Activated CD4-positive, alpha-beta memory T cell treated with anti-CD3 and anti-CD28 coated beads, Interleukin-2, amount 10 ng/mL, durations not matched to agents 7 days and 5 days (primary cell): ENCODE measurements at places on chromosomes 7 and 10. TPM values are rescaled to one million over a fixed set of nuclear protein-coding genes. Genes with fewer than 3 reads are reported as not detected.
A peak's percentile ranks its signal among the peaks of the same experiment; 100 is the strongest.

- no peak for DNase-seq
- peaks cover 36% of the 10 kb centered on the region for H3K4me1 ChIP-seq
- peaks cover 59% of the 10 kb centered on the region for H3K36me3 ChIP-seq
- H3K4me3 ChIP-seq, result no peak overlapping the region
- H3K27me3 ChIP-seq, result no peaks in the 10 kb centered on the region
These were observed 53.4 kb upstream of the DGKI start for GRCh38 chr7:137900137-137900536.

- peaks cover 69% of the 10 kb centered on the region for H3K36me3 ChIP-seq
- no peak for DNase-seq
- peaks cover 22% of the 10 kb centered on the region for H3K4me1 ChIP-seq
- H3K4me3 ChIP-seq, result no peak overlapping the region
- H3K27ac ChIP-seq, result no peak overlapping the region
These were observed 21.9 kb downstream of the SND1 start for GRCh38 chr7:127673902-127674301.

DNA sequence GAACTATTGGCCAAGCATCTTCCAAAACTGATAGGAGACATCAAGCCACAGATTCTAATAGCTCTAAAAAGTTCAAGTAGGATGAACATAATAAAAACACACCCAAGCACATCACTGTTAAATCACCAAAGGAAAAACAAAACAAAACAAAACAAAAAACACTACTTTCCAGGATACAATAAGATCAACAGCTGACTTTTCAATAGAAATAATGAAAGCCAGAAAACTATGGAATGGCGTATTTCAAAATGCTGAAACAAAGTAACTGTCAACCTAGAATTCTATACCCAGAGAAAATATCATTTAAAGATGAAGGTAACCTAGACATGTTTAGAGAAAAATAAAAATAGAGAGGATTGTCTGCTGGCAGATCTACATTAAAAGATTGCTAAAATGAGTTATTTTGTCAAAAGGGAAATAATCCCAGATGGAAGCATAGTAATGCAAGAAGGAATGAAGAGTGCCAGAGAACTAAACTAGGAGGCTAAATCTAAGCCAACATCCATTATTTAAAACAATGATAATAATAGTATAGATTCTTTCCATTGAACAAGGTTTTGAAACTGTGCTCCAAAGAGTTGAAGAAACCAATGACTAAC is 13.9 kb downstream of the TUBAL3 start:
- H3K27ac ChIP-seq, result no peak overlapping the region
- H3K4me1 ChIP-seq, result no peaks in the 10 kb centered on the region
- peaks cover 11% of the 10 kb centered on the region for H3K27me3 ChIP-seq
- no peak for DNase-seq
- H3K4me3 ChIP-seq, result no peak overlapping the region
- H3K36me3 ChIP-seq, result peaks cover 9% of the 10 kb centered on the region

Gene LIPF
- total RNA-seq, result not detected

- no peak for DNase-seq
- H3K4me1 ChIP-seq, result peaks cover 11% of the 10 kb centered on the region
- H3K27me3 ChIP-seq, result no peaks in the 10 kb centered on the region
- no peak overlapping the region for H3K4me3 ChIP-seq
- H3K27ac ChIP-seq, result no peak overlapping the region
These were observed 3.7 kb upstream of the WASL start for GRCh38 chr7:123752534-123752933.

GRCh38 chr10:126686268-126686667 is 15.8 kb upstream of the C10orf90 start:
- no peak overlapping the region for H3K4me3 ChIP-seq
- H3K4me1 ChIP-seq, result no peaks in the 10 kb centered on the region
- no peak overlapping the region for H3K27ac ChIP-seq
- DNase-seq, result no peak

DNA sequence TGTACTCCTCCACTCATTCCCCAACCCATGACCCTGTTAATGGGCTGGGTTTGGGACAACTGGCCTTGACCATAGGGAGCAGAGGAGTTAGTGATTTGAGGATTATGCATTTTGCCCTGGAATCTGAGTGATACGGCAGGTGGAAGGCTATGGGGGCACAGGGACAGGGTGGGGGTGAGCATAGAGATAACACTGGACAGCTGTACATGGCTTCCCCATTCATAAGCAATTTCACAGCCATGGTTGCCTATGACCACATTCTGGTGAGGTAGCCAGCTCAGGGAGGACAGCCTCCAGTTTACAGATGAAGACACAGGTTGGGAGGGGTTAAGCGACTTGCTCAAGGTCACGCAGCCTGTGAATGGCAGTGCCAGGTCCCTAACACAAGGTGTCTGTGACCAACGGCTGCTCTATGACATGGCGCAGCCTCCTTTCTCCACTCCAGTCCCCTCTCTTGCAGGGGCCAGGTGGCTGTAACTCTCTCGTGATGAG is 319.5 kb downstream of the PLXNA4 start:
- H3K4me1 ChIP-seq, result no peaks in the 10 kb centered on the region
- no peaks in the 10 kb centered on the region for H3K36me3 ChIP-seq
- peaks cover 7% of the 10 kb centered on the region for H3K27me3 ChIP-seq

Gene ZPBP
- total RNA-seq, result not detected

Gene FRMPD2
- not detected for total RNA-seq

DNA sequence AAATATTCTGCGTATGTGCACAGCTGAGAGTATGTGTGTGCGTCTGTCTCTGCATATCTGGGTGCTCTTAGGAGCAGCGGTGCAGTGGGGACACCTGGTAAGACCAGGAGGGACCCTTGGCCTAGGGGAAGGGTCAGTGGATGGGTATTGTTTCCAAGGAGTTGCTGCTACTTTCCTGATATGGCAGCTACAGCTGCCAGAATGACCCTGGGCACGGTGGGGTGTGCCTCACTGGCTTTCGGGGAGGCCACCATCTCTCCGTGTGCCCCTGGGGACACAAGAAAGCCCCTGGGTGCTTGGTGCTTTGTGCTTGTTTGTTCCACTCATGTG is 8.6 kb downstream of the PFKFB3 start:
- peaks cover 27% of the 10 kb centered on the region for H3K36me3 ChIP-seq
- H3K27ac ChIP-seq, result no peak overlapping the region
- H3K4me1 ChIP-seq, result peaks cover 14% of the 10 kb centered on the region

- no peaks in the 10 kb centered on the region for H3K4me1 ChIP-seq
- H3K36me3 ChIP-seq, result no peaks in the 10 kb centered on the region
- H3K27ac ChIP-seq, result no peak overlapping the region
- no peak overlapping the region for H3K4me3 ChIP-seq
- DNase-seq, result no peak
- no peaks in the 10 kb centered on the region for H3K27me3 ChIP-seq
These were observed 324.1 kb downstream of the LRMDA start for GRCh38 chr10:75755528-75755927.

DNA sequence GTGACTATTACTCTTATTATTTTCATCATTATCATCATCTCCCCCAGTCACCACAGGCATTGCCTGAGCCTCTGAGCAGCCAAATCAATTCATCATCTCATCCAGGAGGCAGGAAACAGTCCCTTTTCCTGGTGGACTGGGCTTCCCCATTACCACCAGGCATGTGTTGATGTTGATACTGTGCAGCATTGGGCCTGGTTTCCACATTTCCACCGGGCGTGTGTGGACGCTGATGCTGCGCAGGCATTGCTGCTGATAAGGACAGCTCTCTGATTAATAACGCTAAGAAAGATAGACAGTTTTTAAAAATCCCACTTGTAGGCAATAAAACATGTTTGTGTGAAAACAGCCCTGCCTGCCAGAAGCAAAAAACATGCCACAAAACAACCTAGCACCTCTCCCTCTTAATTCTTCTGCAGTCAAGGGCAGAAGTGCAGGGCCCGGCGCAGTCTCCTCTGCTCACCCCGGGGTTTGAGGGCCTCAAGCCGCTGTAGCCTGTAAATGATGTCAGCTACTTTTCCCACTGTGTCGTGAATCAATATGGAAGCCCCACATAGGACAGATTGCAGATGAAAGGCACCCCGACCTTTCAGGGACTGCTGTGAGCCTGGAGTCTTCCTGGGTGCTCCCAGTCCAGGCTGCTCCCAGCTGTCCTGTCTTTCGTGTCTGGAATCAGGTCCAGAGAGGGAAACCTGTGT is 216.0 kb downstream of the WDR37 start:
- H3K27me3 ChIP-seq, result peaks cover 9% of the 10 kb centered on the region
- no peak for DNase-seq
- no peak overlapping the region for H3K27ac ChIP-seq
- no peaks in the 10 kb centered on the region for H3K4me1 ChIP-seq

Gene ODAD2
- total RNA-seq, result not detected

Gene NPFFR1
- not detected for total RNA-seq

Gene CYP3A4
- not detected for total RNA-seq

GRCh38 chr10:86958901-86959736 is 720 bp downstream of the SNCG start:
- DNase-seq, result no peak
- H3K27me3 ChIP-seq, result no peaks in the 10 kb centered on the region
- no peak overlapping the region for H3K4me3 ChIP-seq
- no peak overlapping the region for H3K27ac ChIP-seq

Gene SLC26A3
- total RNA-seq, result not detected

GRCh38 chr7:143382126-143382790 is 1.1 kb downstream of the ZYX start:
- peak overlapping the region; percentile 68 for H3K27ac ChIP-seq
- peaks cover 23% of the 10 kb centered on the region for H3K4me1 ChIP-seq
- no peak for DNase-seq
- H3K27me3 ChIP-seq, result no peaks in the 10 kb centered on the region
- H3K36me3 ChIP-seq, result peaks cover 2% of the 10 kb centered on the region

Gene C10orf67
- not detected for total RNA-seq

DNA sequence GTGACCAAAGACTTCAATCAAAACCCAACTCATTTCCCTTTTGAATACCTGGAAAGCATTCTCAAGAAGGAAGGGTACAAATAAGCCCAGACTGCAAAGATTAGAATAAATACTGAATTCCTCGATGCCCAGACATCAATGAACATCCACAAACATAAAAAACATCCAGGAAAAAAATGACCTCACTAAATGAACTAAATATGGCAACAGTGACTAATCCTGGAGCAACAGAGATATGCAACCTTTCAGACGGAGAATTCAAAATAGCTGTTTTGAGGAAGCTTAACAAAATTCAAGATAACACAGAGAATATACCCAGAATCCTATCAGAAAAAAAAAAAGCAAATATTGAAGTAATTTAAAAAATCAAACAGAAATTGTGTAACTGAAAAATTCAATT is 43.2 kb downstream of the PCLO start:
- no peaks in the 10 kb centered on the region for H3K4me1 ChIP-seq
- no peak overlapping the region for H3K27ac ChIP-seq
- H3K27me3 ChIP-seq, result no peaks in the 10 kb centered on the region
- H3K36me3 ChIP-seq, result no peaks in the 10 kb centered on the region

DNA sequence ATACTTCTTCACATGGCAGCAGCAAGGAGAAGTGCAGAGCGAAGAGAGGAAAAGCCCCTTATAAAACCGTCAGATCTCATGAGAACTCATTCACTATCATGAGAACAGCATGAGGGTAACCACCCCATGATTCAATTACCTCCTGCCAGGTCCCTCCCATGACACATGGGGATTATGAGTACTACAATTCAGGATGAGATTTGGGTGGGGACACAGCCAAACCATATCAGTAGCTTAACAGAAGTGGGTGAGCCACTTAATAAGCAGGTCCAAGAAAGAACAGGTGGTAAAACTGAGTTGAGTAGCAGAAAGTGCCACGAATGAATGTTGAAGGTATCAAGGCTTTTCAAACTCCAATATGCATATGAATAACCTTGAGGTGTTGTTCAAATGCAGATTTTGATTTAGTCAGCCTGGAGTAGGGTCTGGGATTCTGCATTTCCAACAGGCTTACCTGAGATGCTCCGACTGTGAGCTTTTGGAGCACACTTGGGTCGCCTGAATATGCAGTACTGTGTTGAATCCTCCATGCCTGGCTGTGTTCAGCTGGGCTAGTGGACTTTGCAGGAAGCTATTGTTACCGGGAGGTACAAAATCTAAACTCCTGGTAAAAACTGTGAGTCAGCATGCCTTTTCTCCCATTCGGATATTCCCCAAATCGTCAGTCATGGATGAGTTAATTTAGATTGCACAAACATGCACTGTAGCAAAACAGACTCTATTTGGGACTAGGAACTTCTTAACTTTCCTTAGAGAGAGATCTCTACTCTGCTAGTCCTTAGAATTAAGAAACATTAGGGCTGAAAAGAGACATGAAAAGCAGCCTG is 69.0 kb upstream of the PRKCQ start:
- H3K36me3 ChIP-seq, result no peaks in the 10 kb centered on the region
- peaks cover 4% of the 10 kb centered on the region for H3K27me3 ChIP-seq
- no peak for DNase-seq
- H3K4me3 ChIP-seq, result no peak overlapping the region
- peaks cover 35% of the 10 kb centered on the region for H3K4me1 ChIP-seq
- H3K27ac ChIP-seq, result no peak overlapping the region

- no peak overlapping the region for H3K27ac ChIP-seq
- no peaks in the 10 kb centered on the region for H3K36me3 ChIP-seq
- no peak for DNase-seq
- H3K4me1 ChIP-seq, result no peaks in the 10 kb centered on the region
These were observed 101.2 kb upstream of the MGMT start for GRCh38 chr10:129365767-129366402.

DNA sequence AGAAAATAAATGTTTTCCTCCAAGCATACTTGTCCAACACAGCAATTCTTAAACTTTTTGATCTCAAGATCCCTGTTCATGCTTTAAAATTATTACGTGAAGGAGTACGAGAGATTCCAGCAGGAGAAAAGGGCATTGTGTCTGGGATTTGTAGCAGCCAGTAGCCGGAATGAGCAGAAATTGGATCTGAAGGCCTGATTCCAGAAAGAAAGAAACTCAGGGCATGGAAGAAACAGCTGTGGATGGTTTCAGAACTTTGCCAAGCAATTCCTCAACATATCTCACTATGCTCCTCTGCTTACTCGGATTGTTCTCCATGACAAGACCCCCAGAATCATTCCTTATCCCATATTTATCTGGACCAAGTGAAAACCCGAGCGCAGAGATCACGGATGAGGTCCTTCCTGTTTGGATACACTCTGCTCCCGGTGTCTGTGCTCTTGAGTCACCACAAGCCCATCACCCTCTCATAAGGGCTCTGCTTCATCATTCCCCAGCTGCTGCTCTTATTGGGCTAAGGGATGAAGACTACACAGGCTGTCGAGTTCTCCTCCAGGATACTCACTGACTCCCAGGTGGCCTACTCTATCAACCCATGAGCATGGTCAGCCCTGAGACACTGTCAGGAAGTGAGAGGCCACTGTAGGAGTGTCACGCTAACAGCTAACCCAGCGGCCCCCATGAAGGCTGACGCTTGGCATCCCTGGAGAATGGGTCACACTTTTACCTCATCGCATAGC is 121.0 kb upstream of the LANCL2 start:
- no peak overlapping the region for H3K27ac ChIP-seq
- DNase-seq, result no peak
- no peaks in the 10 kb centered on the region for H3K36me3 ChIP-seq
- no peak overlapping the region for H3K4me3 ChIP-seq
- H3K4me1 ChIP-seq, result no peaks in the 10 kb centered on the region
- no peaks in the 10 kb centered on the region for H3K27me3 ChIP-seq

Gene WDR86
- total RNA-seq, result 1.1 TPM
